ENCODE measurements at places on chromosomes 13 and 19.
A peak's percentile ranks its signal among the peaks of the same experiment; 100 is the strongest.

- no peak for DNase-seq
Measured at GRCh38 chr19:52691215-52691610, 43.6 kb downstream of the ZNF611 start.

DNA sequence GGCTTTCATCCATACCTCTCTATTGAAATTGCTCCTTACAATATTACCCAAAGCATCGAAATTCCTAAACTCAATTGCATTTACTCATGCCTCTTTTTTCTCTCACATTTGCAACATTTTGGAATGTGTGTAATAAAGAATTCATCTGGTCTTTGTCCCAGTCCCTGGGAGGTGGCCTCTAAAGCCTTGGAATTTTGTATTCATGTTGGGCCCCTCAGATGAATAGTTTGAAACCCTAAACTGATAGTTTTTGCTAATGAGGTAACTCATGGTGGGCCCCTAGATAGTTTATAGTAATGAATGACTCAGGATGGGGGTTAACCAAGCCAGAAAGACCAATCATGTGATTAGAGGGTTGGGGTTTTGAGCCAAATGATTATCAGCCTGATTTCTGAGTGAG, 490.4 kb downstream of the DIAPH3 start:
- peak; percentile 65 for DNase-seq

- DNase-seq = no peak
Measured at GRCh38 chr13:99377641-99378040, 70.4 kb upstream of the GPR183 start.

- no peak for DNase-seq
Measured at GRCh38 chr13:99028890-99029289, 51.0 kb upstream of the DOCK9 start.

GRCh38 chr19:18846862-18847548, 15.2 kb downstream of the UPF1 start:
- peak; percentile 59 for DNase-seq

DNA sequence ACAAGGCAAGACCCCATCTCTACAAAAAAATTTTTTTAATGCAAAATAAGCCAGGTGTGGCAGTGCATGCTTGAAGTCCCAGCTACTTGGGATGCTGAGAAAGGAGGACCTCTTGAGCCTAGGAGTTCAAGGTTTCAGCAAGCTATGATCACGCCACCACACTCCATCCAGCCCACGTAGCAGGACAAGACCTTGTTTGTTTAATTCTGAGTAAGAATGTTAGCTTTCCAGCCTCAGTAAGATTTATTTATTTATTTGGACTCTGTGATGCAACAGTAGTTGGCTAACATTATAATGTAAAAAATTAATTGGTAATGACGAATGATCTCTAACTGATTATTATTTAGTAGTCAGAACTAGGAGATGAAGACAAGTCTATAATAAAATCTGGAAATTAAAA, 23.3 kb downstream of the N4BP2L2 start:
- DNase-seq = no peak

- DNase-seq = no peak
Measured at GRCh38 chr13:112341976-112342735, 34.0 kb upstream of the SPACA7 start.

GRCh38 chr13:91351123-91351522, 3.6 kb downstream of the MIR17HG start:
- no peak for DNase-seq

GRCh38 chr13:65343898-65344663, 1886.1 kb downstream of the PCDH9 start:
- DNase-seq = peak; percentile 40

DNA sequence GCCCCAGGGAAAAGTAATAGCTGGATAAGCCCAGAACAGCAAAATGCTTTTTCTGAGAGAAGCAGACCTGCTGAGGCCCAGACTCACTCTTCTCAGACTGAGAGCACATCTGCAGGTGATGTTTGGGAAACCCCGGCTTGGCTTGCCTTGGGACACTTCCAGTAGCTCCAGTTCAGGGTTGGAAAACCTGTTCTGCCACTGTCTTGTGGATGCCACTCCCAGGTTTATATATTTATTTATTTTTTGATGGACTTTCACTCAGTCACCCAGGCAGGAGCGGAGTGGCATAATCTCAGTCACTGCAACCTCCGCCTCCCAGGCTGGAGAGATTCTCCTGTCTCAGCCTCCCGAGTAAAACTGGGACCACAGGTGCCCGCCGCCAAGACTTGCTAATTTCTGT, 8.0 kb upstream of the SMARCA4 start:
- no peak for DNase-seq

Data from fibroblast of lung (primary cell).